ENCODE measurements at places on chromosomes 12 and 14. TPM values are rescaled to one million over a fixed set of nuclear protein-coding genes. Genes with fewer than 3 reads are reported as not detected.

Gene PRB4
- total RNA-seq: not detected

Gene USP5
- 94.9 TPM for total RNA-seq

Gene PLXNC1
- 3.2 TPM for total RNA-seq

Gene IFI27L1
- total RNA-seq: 27.0 TPM

Gene SOAT2
- not detected for total RNA-seq

Gene GPR162
- total RNA-seq: 6.0 TPM

Gene SLC38A6
- total RNA-seq: 77.6 TPM

Gene EML1
- total RNA-seq: 60.3 TPM

Gene LTA4H
- 60.1 TPM for total RNA-seq

Gene SYNDIG1L
- total RNA-seq: not detected

Gene PLEKHD1
- total RNA-seq: under 0.01 TPM

Gene EFS
- total RNA-seq: 5.5 TPM

Gene CDC42BPB
- 96.5 TPM for total RNA-seq

Gene INHBE
- 2.1 TPM for total RNA-seq

Gene HSPA2
- 5.8 TPM for total RNA-seq

Gene CPNE8
- 15.7 TPM for total RNA-seq

Gene SOX5
- total RNA-seq: 18.2 TPM

Gene ARMH4
- 10.7 TPM for total RNA-seq

Gene JPH4
- not detected for total RNA-seq

Gene CMTM5
- total RNA-seq: 0.50 TPM

Gene SPRYD4
- 1.7 TPM for total RNA-seq

Gene CPNE6
- total RNA-seq: not detected

Gene RASAL1
- total RNA-seq: not detected

Gene CATSPERB
- total RNA-seq: 0.11 TPM

Gene TRHDE
- 87.2 TPM for total RNA-seq

Gene TAS2R9
- not detected for total RNA-seq

Gene RFX4
- total RNA-seq: not detected

Gene IL23A
- total RNA-seq: not detected

Gene ZDHHC22
- total RNA-seq: not detected

Gene MSI1
- not detected for total RNA-seq

Gene KRT71
- not detected for total RNA-seq

Gene CAPZA3
- total RNA-seq: not detected

Gene PPM1H
- total RNA-seq: 0.22 TPM

Gene IL22
- total RNA-seq: not detected

Gene GPR137C
- 0.44 TPM for total RNA-seq

Gene KLHL33
- total RNA-seq: 0.11 TPM

Gene MYO1A
- not detected for total RNA-seq

Gene LRRC10
- total RNA-seq: not detected

Gene ASB2
- 1.2 TPM for total RNA-seq

Gene LALBA
- total RNA-seq: not detected

Gene CLEC1A
- not detected for total RNA-seq

Gene METAP2
- 103 TPM for total RNA-seq

Gene SMCO2
- total RNA-seq: 0.12 TPM

Gene MMP17
- total RNA-seq: 28.1 TPM

Gene POLE
- 16.4 TPM for total RNA-seq

Gene TNS2
- total RNA-seq: 30.5 TPM

Gene CLEC6A
- total RNA-seq: not detected

Gene SPIC
- not detected for total RNA-seq

Gene MOK
- total RNA-seq: 8.3 TPM

Gene MIP
- total RNA-seq: not detected

Gene NEUROD4
- not detected for total RNA-seq

Gene GNG2
- 26.6 TPM for total RNA-seq

Gene INSM2
- not detected for total RNA-seq

Gene OTUB2
- total RNA-seq: 2.4 TPM

Gene ADIPOR2
- total RNA-seq: 42.4 TPM

Gene RNU6-7
- not detected for total RNA-seq
